ENCODE measurements at places on chromosomes 5 and 9. TPM values are rescaled to one million over a fixed set of nuclear protein-coding genes. Genes with fewer than 3 reads are reported as not detected.

DNA sequence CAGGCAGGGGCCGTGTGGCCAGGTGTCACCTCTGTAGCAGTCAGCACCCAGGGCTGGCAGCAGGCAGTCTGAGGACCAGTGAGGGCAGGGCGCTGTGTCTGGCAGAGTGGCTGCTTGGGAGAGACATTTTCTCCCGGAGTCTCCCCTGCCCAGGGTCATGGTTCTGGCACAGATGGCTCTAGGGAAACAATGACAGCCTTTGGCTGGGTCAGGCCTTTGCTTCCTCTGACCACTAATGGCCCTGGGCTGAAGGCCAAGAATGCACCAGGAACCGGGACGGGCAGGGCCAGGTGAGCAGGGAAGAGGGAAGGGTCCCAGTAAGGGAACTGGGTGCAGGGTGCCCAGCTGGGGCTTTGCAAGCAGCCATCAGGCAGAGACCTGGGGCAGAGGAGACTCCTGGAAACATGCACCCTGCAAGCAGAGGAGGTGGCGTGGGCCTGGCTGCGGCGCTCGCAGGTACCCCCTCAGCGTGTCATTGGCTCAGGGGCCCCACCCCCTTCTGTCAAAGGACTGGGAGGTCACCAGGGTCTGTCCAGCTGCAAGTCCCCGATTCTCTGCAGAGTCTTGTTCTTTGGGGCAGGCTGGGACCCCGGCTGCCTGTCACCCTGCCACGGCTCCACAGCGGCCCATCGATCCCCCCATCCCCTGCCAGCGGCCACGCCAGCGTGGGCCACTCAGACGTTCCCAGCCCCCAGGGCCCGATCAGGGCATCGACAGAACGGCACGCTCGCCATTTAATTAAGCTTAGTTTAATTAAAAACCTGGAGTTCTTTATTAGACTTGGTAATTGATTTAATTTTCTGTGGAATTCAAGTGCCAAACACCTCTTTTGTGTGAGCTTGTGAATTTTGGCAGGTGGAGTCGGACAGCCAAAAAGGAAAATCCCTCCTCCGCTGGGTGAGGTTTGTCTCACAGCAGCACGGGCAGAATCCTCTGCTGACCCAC is 18.9 kb upstream of the TMEM250 start:
- peak; percentile 65 for DNase-seq

DNA sequence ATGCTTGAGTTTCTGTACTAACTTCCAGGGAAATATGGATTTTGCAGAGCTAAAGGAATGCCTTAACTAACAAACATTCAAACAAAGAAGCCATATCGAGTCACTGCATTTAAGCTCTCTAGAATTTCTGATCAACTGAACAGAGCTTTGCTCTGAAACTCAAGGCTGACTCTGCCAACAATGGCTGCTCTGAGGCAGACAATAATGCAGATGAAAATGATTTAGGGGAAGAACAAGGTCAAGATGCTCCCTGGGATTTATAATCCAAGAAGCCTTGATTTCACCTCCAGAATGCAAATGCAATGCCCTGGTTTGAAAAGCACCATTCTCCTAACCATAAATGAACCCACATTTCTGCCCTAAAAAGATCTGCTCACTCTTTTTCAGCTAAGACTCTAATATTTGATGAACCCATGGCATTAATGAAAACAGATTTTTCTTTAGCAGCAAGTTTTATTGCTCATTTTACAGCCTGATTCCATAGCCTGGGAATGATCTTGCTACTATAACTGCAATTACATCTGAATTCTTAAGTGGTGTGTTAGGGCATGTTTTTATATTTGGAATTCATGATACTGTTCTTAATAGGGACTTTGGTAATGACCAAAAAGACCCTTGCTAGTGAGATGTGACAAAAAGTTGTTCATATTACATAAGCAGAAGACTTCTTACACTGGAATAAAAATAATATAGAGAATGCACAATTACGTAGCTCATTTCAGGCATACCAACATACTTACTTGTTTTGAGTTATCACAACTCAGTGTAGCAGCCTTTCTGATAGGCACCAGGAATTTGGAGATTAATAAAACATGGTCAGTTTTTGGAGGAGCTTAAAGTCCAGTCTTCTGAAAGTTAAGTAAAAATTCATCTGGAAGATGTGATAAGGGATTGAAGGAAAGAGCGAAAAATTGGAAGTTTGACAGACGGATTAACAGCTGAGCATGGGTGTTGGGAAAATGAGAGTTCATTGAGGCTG is 169.4 kb downstream of the TRPM3 start:
- DNase-seq: no peak

GRCh38 chr9:123741214-123741613 is 188.7 kb downstream of the DENND1A start:
- no peak for DNase-seq

DNA sequence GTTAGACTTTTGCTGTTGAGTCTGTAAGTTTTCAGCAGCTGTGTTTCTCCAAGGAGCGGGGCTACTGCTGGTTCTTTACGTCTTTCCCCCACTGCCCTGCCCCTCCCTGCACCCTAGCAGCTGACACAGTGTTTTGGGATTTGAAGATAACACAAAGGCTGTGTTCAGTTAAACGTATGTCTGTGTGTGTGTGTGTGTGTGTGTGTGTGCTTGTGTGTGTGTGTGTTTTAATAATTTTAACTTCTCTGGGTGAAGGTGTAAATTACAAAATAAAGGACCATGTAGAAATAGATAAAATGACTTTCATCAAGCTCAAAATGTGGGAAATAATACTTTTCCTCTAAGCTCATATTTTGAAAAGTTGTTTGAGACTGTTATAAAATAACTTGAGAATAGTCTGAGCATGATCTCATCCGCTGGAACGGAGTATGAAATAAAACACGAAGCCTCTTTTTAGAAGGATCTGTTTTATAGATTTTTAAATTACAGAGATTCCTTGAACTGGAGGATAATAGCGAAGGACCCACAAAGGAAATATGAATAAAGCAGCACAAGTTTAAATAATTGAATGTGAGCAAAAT is 10.9 kb downstream of the ABL1 start:
- no peak for DNase-seq

GRCh38 chr5:176774216-176775171 is 35.9 kb upstream of the UNC5A start:
- DNase-seq: peak; percentile 13

DNA sequence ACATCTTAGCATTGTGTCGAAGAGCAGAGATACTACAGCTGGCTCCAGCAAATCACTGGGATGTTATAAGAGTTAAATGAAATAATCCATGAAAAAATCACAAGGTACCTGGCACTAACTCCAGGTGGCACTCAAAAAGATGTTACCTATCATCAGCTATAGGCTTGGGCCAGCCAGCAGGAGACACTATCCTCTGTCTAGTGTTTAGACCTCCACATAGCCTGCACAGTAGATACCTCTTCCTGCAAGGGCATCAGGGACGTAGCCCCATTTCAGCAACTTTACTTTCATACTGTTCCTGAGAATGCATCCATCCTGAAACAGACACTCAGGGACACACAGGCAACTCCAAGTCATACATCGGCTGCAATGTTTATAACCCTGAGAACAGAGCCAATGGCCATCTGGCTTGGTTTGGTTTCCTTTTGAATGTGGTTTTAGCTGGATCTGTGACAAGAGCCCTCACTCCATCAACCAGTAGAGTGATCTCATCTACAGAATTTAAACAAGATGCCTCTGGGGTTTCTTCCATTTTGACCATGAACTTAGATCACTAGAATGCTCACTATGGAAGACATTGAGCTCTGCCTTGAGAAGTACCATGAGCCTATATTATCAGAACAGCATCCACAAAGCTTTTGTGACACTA is 69.9 kb downstream of the TLE1 start:
- DNase-seq: peak; percentile 30

- DNase-seq: no peak
These were observed 24.8 kb upstream of the DENND1A start for GRCh38 chr9:123954518-123955280.

- peak; percentile 21 for DNase-seq
These were observed 504 bp upstream of the ZNF618 start for GRCh38 chr9:113875459-113876150.

DNA sequence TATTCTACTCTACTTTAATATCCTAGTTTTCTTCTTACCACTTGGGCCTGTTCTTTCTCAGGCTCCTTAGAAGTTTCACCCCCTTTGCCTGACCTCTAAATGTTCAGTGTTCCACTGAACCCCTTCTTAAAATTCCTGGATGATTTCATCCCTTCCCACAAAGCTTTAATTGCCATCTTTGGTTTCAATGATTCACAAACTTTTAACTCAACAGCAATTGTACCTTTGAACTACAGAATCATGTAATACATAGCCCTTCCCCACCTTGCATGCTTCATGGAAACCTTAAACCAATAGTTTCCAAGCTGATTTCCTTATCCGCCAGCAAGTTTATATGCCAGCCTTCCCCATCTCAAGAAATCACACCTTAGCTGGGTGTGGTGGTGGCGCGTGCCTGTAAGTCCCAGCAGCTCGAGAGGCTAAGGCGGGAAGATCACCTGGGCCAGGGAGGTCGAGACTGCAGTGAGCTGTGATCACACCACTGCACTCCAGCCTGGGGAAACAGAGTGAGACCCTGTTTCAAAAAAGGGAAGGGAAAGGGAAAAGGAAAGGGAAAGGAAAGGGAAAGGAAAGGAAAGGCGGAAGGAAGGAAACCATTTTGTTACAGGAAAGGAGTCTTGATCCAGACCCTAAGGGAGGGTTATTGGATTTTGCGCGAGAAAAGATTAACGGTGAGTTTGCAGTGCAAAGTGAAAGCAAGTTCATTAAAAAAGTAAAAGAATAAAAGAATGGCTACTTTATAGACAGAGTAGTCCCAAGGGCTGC is 1023.7 kb upstream of the DMAC1 start:
- no peak for DNase-seq

DNA sequence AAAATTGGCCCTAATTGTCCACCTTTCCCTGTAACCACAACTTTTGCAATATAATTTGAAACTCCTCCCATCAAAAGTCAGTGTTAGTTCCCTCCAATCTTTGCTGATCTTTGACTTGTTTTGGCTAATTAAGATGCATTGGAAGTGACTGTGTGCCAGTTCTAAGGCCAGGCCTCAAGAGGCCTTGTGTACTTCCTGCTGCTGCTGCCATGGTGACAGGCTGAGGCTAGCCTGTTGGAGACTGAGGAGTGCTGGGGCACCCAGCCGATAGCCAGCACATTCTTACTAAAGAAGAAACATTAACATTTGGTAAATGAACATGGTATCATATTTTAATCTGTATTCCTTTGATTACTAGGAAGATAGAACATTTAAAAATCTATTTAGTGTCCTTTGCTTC is 86.5 kb downstream of the SREK1 start:
- no peak for DNase-seq

- no peak for DNase-seq
These were observed 52.4 kb downstream of the ANKH start for GRCh38 chr5:14818931-14819790.

GRCh38 chr9:129781981-129782380 is 21.0 kb upstream of the TOR1B start:
- no peak for DNase-seq

DNA sequence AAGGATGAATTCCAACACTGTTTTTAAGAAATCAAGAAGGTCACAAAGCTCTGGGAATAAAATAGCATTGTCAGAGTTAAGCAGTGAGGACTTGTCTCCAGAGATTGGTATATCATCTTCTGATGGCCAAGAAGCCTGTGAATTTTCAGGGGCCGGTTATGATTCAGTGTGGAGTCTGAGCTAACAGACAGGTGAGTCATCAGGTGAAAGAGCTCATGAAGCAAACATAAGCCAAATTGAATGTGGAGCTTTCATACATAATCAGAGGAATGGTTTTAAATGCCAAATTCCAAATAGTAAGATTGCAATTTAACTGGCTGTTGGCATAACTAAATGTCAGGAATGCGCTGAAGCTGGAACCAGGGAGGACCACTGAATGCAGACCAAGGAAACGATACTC is 494.2 kb downstream of the MTRR start:
- DNase-seq: no peak

DNA sequence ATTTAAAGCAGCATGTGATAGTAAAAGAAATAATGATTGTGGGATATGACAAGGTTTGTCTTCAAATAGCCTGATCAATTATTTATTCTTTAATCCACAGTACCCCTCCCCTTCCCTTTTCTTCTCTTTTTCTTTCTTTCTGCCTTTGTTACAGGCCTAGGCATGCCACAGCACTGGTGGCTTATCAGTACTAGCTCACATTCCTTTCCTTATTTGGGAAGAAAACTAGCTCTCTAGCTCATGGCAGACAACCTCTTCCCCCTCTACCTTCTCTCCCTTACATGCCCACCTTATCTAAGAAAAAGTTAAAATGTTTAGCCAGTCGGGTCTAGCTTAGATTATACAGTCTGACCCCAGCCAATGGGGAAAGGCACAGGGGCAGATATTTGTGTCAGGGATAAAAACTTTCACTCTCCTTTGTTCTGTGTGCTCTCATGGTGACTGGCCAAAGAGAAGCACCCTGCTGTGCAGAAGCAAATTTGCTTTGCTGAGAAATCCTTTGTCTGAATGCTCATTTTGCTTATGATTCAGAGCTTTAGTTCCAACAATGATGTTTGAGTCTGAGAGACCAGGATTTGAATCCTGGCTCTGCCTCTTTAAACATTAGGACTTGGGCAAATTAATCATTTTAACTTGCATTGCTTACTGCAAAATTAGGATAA is 75.8 kb upstream of the CDH12 start:
- no peak for DNase-seq

DNA sequence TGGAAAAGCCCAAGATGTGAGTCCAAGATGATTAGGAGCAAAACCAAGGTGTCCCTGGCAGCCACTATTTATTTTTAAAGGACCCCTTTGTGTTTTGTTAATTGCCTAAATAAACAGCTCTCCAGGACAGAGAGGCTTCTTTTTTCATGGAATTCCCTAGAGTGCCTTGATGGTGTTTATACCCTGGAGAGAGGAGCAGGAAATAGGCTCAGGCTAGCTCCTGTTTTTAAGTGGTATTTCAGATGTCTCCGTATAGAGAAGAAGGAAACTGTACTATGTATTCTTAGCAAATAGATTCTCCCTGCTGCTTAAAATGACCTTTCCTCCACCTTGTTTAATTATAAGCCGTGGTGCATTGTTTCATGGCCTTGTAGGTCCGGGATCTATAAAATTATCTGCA is 292.4 kb downstream of the CD180 start:
- no peak for DNase-seq

- DNase-seq: no peak
These were observed 69.6 kb upstream of the PRRC1 start for GRCh38 chr5:127447827-127448226.

GRCh38 chr9:87535817-87536539 is 38.3 kb downstream of the DAPK1 start:
- DNase-seq: no peak

Gene TRIP13
- 3.0 TPM for total RNA-seq

Gene ARID3C
- under 0.01 TPM for total RNA-seq

Gene RAB3C
- total RNA-seq: 0.22 TPM

Gene ENTREP1
- total RNA-seq: 11.1 TPM

Gene PCDHB15
- total RNA-seq: 1.4 TPM

Gene TMEM232
- total RNA-seq: 0.44 TPM

Gene CAMK4
- 0.44 TPM for total RNA-seq

Gene STOM
- total RNA-seq: 226 TPM

All from lung microvascular endothelial cell (primary cell).